T-helper 17 cell (primary cell): ENCODE measurements at places on chromosomes 2 and 18. TPM values are rescaled to one million over a fixed set of nuclear protein-coding genes. Genes with fewer than 3 reads are reported as not detected.
A peak's percentile ranks its signal among the peaks of the same experiment; 100 is the strongest.

DNA sequence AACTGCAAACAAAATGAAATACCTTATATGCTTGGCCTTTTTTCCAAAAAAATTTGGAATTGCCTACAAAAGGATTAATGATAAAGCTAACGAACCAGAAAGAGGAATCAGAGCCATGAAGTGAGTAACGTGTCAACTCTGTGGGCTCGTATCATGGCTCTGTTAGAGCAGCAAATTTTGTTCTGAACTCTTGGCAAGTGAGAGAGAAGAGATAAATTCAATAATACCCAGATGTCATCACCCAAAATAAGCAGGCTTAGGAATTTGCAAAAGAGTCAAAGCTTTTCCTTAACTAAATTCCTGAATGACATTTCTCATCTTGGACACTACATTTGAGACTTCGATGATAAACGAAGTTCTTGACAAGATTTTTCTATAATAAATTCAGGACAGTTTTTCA, 4.4 kb downstream of the TXNDC2 start:
- DNase-seq: no peak

DNA sequence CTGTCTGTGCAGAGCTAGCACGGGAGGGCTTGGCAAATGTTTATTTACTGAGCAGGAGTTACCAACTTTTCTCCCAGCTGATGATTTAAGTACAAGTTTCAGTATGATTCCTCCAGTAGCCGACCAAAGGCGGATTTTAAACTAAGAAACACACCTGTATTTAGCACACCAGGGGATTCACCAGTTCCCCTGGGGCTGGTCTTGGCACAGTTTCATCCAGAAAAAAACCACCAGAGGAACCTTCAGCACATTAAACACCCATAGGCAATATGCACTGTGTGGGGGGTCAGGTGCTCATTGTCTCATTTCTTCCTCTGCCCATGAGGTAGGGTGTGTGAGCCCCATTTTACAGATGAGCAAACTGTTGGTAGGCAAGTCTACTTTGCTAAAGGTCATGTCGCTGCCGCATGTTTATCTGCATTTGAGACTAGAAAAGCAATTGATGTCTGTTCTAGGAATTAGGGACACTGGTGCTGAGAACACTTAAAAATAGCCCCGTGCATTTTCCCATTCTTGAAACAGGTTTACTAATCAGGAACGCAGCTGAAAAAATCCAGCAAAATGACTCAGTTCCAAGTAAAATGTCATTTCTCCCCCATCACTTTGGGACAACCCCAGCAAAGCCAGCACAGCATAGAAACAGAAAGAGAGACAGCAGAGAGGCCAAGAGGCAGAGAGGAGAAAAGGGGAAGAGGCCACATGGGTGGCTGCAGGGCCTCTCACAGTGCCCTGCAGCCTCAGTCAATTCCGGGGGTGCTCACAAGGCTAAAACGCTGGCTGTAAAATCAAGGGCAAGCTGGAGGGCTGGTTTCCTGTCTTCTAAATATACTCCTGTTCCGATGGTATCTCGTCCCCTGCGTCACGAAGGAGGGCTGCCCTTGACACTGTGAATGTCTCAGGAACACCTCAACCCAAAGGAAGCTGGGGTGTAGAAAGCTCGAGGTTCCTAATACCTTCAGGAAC, 166.8 kb upstream of the ID2 start:
- peak; percentile 44 for DNase-seq

- DNase-seq: no peak
Measured at GRCh38 chr18:58413667-58414628, 214.9 kb downstream of the ALPK2 start.

DNA sequence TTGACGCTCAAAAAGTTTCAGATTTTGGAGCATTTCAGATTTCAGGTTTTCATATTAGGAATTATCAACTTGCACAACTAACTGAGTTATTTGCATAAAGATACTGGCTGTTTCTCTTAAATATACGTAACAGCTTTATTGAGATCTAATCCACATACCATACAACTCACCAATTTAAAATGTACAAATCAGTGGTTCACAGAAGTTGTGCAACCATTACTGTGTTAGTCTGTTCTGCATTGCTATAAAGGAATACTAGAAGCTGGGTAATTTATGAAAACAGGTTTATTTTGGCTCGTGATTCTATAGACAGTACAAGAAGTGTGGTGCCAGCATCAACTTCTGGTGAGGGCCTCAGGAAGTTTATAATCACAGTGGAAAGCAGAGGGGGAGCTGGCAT, 8.2 kb downstream of the ATIC start:
- no peak for DNase-seq

The TEX44 gene
- total RNA-seq: not detected

The IL36A gene
- not detected for total RNA-seq

The GPAT2 gene
- 5.0 TPM for total RNA-seq
